ENCODE measurements at places on chromosomes 3 and 15.

GRCh38 chr15:57859130-57859685 lies 152.7 kb downstream of the POLR2M start:
- no peak for DNase-seq

DNA sequence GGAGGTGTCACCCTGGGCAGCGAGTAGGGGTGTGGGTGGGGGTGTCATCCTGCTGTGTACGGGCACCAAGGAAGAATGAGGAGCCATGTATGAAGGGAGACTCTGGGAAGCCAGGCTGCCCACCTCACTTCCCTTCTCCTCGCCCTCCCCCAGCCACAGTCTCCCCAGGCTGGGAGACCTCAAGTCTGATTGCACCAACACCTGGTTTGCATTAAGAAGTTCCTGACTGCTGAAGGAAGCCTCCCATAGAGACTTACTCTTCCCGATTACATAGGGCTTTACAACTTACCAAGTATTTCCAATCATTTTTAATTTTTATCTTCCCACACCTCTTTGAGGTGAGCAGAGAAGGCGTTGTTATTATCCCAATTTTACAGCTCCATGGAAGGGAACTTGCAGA lies 29.5 kb upstream of the SMAD3 start:
- DNase-seq, result no peak

GRCh38 chr3:2516762-2517441 lies 418.2 kb downstream of the CNTN4 start:
- DNase-seq, result no peak

GRCh38 chr3:184346480-184347190 lies 9.2 kb downstream of the FAM131A start:
- no peak for DNase-seq

DNA sequence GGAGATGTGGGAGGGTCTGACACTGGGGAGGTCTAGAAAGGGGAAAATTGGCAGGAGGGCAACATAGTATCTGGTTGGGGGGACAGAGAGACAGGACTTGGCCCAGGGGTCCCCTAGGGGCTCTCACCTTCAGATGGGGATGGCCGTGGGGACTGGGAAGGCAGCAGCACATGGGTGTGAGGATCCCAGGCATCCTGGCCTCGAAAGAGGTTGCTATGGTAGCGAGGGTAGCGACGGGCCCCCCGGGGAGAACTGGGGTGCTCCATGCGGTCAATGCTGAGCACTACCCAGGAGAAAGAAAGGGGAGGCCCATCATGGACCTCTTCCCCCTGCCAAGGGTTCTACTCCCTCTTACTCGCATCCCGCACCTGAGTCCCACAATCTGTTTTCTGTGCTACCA lies 12.5 kb upstream of the SLC26A6 start:
- DNase-seq, result no peak

DNA sequence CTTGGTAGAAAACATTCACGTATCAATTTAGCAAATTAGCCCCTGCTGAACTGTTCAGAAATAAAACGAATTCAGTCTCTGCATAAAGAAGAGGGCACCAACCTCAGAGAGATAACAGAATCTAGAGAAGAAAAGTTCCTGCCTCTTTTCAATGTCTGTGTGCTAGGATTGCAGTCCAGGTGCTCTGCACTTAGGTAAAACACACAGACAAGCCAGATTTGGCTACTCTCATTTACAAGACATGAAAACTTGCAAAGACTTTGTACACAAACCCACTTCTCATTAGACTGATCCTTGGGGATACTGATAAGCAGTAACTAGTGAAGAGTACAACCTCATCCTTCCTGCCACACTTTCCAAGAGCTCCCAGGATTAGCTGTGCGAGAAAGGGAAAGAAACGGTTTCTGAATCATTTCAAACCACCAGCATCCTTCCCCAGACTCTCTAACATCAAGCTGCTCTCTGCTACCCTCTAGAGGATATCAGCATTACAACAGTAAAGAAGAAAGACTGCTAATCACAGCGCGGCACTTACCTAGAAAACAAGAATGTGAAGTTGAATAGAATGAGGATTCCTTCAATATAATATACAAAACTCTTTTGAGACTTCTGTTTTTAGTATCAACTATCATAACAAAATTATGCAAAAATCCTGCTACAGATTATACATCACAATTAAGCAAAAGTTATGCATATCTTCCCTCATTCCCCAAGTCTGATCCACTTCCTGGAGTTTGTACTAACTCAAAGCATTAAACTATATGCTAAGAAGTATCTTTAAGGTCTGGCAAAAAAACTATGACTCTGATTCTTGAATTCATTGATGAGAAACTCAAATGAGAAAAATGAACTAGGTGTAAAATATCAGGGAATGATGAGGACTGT lies 306.4 kb downstream of the MAGI1 start:
- DNase-seq, result peak; percentile 37

DNA sequence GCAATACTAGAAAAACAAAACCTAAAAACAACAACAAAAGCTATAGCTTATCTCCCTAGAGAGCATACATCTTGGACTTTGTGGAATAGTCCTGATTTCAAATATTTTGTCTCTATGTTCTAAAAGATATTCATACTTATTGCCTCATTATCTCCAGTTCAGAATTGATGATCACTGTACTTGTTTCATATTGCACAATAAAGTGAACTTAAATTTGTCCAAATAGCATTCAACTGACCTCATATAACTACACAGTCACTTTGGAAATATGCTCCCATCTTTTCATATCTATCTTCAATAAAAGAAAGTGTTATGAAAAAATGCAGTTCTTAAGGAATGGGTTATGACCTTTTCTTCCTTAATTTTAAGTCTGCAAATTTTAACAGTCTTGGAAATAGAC lies 228.6 kb upstream of the CMC1 start:
- no peak for DNase-seq

DNA sequence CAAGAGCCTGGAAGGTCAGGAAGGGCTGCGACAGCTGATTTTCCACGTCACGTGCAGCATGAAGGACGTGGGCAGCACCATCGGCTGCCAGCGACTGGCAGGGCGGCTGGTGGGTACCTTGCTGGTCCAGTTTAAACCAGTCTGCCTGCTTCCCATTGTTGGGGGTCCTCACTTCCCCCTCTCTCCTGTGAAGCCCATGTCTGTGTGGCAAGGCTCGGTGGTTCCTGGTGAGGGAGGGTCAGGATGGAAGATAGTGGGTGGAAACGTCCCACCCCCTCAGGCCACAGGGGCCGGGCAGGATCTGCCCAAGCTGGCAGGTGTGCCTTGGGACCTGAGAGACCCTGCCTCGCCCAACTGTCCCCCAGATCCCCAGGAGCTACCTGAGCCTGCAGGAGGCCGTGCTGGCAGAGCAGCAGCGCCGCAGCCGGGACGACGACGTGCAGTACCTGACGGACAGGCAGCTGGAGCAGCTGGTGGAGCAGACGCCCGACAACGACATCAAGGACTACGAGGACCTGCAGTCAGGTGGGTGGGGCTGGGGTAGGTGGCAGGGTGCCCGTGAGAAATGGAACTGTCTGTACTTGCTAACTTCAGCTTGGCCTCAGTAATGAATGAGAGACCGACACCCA lies 108.2 kb downstream of the LRRK1 start:
- DNase-seq, result no peak

DNA sequence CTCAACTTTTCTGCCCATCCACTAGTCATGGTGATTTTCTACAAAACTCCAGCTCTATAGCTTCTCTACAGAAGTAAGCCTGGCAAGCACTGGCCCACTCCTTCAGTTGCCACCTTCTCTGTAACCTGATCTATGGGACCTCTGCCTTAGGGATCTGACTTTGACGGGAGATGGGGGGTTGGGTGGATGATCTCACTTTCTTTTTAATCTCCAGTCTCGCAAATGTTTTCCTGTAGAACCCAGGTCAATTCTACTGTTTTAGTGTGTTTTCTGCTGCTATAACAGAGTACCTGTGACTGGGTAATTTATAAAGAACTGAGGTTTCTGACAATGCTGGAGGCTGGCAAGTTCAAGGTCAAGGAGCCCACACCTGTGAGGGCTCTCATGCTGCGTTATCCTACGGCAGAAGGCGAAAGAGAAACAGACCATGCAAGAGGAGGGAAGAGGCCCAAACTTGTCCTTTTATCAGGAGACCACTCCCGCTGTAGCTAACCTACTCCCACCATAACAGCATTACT lies 189.9 kb upstream of the THRB start:
- DNase-seq, result no peak

DNA sequence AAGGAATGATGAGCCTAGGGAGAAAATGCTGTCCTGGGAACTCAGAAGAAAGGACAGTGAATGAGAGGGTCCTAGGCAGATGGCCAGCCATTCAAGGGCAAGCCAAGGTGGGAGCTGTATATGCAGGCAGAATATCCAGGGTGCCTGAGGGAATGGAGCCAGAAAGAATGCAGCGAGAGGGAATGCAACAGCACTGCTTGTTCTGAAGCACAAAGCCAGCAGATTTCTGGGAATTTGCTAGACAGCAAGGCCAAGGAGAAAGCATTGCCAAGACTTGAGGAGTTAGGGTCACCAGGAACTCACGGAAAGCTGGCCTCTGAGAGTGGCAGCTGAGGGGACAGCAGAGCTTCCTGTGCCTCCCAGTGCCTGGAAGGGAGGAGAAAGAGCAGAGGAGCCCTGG lies 200.6 kb downstream of the MYRIP start:
- DNase-seq, result no peak

DNA sequence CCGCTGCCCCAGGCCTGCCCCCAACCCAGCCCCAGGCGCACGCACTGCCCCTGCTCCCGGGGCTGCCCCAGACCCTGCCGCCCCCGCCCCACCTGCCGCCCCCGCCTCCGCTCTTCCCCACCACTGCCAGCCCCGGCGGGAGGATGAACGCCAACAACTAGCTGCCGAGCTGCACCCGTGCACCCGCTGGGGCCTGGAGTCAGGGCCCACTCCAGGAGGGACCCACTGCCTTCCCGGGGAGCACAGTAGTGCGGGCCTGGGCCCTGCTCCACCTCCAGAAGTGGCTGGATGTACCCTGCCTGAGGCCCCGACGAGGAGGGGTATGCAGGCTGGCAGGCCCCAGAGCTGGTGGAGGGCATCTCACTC lies 10.9 kb downstream of the ZBTB47 start:
- no peak for DNase-seq

DNA sequence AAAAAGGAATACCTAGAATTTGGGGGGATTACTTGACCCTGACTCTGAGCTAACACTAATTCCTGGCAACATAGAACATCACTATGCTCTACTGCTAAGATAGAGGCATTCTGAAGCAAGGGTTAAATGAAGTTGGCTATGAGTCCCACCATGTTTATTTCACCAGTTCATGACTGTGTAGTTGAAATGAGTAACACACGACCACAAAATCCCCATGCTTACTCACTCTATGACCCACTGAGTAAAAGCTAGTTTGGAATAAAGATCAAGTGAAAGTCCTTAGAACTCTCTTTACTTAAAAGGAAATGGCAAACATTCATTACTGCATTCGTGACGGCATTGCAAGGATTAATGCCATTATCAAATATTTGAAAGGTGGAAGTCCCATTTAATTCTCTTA lies 47.4 kb downstream of the MRPL46 start:
- DNase-seq, result no peak

All from NCI-H748 treated with DMSO at 0.1 percent for 48 hours (cell line).